MV-4-11 (cell line): ENCODE measurements at places on chromosomes 13 and 19.
A peak's percentile ranks its signal among the peaks of the same experiment; 100 is the strongest.

DNA sequence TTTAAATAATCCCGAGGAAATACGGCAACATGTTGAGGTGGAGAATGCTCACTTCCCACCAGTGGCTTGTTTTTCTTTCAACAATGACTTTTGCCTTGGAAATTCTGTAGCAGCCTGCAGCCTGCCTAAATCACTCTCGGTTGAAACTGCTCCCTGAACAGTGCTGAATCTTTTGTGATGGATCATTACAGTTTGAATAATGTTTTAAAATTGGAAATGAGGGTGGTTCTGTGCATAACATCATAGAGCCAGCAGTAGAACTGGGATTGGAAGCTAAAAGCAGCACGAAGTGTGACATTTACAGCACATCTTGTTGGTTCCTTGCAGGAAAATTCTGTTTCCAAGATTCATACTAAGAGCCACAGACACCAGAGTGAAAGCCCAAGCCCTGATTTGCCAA, 74.1 kb upstream of the GPR12 start:
- DNase-seq = no peak

DNA sequence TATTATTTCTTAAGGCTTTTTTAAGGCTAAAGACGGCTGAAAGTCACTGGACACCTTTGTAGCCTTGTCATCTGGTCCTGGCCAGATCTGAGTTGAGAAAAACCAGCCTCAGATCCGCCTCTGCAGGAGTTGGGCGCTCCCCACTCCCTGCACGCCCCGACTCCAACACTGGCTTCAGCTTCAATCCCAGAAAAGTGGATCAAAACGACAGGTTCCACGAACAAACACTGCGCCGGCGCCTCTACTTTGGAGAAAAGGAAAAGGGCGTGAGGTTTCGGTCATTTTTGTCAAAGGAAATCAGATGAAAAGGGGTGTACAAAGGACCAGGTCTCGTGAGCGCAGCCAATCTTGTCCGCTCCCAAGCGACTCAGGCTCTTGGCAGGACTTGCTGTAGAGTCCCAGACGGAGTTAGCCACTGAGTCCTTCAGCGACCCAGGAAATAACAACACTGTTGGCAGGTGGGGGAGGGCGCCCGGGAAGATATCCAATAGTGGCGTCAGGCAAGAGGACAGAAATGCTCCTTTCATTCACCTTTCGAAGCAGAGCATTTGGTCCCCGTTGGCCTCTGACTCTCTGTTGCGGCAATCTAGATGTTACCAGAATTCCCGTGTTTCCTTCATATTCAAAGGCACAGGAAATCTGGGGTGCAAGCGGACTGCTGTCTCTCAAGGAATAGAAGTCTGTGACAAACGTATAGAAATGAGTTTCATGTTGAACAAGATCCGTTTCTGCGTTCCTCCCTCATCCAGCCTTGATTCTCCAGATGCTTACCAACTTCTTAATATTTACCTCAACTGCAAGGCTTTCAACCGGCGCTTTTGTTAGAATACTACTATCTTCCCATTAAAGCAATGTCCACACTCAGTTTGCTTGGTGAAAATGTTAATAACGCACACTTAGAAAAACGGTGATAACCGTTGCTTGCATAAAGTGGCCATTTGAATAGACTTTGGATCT, 1.8 kb upstream of the CCNA1 start:
- no peak for DNase-seq

DNA sequence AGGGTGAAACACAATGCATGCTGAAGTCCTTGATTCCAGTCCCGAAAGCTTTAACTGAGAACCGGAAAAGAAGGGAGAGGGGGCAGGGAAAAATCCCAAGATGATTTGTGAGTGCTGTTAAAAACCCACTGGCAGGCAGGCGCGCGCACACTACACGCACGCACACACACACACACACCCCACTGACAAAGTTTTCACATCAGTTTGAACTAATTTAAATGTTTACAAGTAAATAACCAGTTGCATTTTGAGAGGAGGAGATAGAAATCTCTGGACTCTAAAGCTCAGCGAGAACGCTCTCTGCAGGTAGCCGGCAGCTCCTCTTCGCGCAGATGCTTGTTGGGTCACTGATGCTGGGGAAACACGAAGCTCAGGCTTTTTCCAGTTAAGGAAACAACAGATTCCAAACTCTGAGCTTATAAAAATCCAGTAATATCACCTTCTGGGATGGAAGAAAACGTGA, 818 bp upstream of the SLITRK1 start:
- DNase-seq = no peak

GRCh38 chr19:54881884-54882283, 7.8 kb downstream of the FCAR start:
- DNase-seq = no peak

- no peak for DNase-seq
These were observed 8.7 kb upstream of the GALP start for GRCh38 chr19:56167064-56167578.

- DNase-seq = no peak
These were observed 132.5 kb upstream of the ZNF91 start for GRCh38 chr19:23527797-23528196.

GRCh38 chr19:6531956-6532243, 1.1 kb downstream of the TNFSF9 start:
- peak; percentile 43 for DNase-seq

DNA sequence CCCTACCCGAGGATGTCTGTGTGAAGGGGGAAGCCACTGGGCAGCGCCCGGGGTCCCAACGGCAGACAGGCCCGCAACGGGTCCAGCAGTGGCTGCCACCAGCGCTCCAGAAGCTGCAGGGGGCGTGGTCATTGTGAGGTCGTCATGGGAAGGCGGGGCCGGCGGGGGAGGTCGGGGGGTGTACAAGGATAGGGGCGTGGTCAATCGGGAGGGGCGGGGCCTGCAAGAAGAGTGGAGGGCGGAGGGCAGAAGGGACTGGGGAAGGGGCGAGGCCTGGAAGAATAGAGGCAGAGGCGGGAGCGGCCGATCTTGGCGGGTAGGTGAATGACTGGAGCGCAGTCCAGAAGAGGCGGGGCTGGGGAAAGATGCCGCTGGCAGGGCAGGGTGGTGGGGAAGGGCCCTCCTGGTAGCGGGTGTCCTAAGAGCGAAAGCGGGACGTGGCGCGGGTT, 4.4 kb downstream of the FUZ start:
- peak; percentile 20 for DNase-seq

GRCh38 chr19:13007292-13008045, 12.2 kb downstream of the NFIX start:
- no peak for DNase-seq

DNA sequence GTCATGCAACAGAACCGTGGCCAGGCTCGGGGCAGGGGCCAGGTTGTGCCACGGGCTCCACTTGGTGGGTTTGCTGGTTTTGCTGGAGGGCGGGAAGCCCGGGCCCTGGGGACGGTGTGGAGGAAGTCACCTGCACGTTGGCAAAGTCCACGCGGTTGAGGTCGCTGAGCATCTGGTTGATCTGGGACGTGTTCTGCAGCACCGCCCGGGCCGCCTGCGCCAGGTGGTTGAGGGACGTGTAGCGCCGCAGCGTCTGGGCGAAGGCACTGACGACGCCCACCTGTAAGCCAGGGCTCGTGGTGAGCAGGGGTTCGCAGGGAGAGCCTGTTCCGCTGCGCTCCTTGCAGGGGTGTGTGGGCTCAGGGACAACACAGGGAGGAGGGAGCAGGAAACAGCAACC, 24.7 kb upstream of the RANBP3 start:
- DNase-seq = no peak
